ENCODE measurements at places on chromosomes 13 and 19.

DNA sequence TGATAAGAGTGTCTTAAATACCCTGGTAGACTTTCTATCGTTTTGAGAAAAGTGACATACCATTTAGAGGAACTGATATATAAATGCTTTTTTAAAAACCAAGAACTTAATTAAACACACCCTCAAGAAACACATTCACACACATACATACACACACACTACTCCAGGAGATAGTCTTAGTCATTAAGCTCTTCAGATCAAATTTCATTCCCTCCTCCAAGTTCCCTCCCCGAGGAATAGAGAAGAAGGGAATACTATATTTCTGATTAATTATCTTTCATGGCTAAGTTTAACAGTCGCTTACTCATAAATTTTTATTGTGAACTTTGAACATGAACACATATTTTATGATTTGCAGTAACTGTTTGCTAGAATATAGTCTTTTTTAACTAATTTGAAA lies 1109.5 kb downstream of the SLITRK1 start:
- no peak for DNase-seq

DNA sequence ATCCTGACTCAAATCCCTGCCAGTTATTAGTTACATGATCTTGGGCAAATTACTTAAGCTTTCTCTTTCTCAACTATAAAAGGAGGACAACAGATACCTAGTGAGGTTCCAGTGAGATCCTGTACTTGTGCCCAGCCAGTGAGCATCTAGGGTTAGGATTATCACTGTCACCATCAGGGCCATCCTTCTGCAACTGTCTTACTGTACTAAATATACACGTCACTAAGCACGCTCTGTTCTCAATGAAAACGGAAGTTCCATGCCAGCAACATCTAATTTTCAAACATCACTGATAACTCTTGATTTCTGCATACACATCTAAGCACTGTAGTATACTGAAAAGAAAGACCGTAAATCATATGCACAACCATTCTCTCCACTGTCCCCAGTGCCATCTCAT lies 70.0 kb downstream of the FOXO1 start:
- DNase-seq, result no peak

- DNase-seq, result no peak
Measured at GRCh38 chr13:67273001-67273400, 42.9 kb upstream of the PCDH9 start.

DNA sequence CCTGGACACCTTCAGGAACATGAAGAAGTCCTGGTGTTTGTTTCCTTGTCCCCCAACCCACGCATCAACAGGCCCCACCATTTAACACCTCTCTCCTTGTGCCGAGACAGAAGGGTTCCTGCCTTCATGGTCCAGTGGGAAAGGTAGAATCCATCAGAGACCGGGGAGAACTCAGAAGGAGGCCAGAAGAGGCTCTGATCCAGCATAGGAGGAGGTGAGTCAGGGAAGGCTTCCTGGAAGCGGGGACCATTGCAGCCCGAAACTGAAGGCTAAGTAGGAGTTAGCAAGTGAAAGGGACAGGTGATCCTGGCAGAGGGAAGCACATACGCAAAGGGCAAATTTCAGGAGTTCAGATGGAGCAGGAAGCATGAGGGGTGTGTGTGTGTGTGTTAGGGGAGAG lies 484 bp downstream of the ICAM3 start:
- DNase-seq, result no peak

- DNase-seq, result no peak
Measured at GRCh38 chr13:60220072-60220471, 56.3 kb upstream of the DIAPH3 start.

DNA sequence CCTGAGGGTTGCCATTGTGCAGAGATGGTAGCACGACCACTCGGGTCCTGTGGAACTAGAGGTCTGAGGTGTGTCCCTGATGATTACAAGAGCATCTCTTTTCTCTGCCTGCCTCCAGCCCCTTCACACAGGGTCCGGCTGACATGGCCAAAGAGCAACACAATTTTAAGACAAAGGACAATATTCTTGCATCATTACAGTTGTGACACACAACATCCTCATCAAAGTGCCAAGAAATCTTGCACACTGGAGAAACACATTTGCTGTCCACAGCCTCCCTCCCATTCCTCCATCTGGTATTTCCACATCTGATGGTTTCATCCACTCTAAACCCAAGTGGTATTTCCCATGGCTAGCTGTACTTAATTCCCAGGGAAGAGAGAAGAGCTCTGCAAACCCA lies 12.8 kb downstream of the COL4A1 start:
- DNase-seq, result no peak

DNA sequence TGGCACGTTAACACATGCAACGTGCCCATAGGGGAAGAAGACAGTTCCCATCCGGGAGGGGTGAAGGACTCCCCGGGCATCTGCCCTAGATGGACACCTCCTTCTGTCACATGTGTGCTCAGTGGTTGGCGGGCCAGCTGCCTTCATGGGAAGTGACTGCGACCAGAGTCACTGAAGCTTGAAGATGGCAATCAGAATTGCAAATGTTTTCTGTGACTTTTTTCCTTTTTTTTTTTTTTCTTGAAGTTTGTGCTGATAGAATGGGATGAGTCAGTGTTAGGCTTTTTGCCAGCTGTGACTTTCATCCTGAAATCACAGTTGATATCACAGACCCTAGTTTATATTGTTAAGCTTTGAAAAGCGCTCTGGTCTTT lies 109.2 kb upstream of the MCF2L start:
- peak; percentile 3 for DNase-seq

DNA sequence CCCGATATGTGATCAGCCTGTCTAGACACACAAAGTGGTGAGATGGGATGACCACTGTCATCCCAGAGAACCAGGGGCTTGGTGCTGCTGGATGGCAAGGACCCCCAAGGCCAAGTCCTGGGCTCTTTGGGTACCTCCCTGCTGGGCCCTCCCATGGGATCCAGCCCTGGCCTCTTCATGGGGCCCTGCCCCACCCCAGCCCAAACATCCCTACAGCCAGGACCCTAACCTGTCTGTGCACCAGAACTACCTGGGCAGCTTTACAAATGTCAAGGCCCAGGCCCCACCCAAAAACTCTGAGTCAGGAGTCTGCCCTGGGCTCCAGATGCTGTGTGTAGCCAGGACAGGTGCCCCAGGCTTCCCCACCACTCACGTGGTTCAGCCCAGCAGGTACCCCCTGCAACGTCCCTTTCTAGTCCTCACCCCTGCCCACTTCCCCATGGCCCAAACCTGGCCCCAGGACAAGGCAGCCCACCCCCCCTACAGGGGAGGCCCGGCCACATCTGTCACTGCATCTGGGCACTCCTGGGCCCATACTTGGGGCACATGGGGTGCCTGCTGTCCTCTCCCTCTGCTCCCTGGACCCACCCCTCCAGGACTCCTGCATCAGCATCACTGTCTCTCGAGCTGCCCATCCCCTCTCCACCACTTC lies 233.5 kb downstream of the TUBA3C start:
- DNase-seq, result no peak

DNA sequence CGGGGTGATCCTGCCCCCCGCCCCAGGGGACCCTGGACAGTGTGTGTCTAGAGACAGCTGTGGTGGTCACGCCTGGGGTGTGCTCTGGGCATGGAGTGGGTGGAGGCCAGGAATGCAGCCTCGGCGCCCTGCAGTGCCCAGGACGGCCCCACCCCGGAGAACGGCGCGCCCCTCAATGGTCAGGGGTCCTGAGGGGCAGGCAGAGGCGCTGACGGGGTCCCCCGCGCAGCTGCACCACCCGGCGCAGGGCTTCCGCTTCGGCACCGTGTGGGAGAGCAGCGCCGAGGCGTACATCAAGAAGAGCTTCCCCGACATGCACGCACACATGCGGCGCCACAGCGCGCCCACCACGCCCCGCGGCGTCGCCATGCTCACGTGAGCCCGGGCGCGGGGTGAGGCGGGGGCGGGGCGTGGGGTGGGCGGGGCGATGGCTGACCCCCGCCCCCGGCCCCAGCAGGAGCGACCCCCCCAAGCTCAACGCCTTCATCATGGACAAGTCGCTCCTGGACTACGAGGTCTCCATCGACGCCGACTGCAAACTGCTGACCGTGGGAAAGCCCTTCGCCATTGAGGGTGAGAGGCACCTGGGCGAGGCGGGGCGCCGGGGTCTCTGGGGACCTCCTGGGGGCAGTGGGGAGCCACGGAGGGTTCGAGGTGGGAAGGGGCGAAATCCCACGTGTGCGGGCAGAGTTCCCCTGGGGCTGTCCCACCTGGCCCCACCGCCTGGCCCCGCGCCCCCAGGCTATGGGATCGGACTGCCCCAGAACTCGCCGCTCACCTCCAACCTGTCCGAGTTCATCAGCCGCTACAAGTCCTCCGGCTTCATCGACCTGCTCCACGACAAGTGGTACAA lies 7.4 kb downstream of the GRIN3B start:
- no peak for DNase-seq

- DNase-seq, result no peak
Measured at GRCh38 chr13:25171517-25172302, at the start of gene AMER2. Gene AMER2 (minus strand): TSS chr13:25172288. CDS start chr13:25171619, 669 bp downstream.

All from HS-27A (cell line).